ENCODE measurements at places on chromosomes 1 and 21.

DNA sequence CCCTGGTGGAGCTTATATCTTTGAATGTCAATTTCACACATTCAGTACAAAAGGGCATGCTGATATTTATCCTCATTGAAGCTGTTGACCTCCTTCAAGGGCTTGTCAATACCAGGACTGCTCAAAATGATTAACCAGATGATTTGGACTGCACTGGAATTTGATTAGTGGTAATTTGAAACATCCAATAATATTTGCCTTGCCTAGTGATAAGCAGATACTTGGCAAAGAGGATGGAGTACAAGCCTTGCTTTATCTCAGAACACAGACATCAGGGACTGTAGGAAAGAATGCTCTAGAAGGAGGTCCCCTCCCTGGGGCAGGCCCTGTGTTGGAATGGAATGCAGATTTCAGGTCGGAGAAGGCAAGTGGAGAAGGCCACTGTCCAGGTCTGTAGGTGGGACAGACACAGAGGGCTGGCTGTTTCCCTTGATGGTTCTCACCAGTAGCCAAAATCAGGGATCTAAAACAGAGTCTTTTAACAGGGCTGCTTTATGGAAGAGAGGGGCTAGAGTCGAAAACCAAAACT, 64.8 kb upstream of the ZNF648 start:
- DNase-seq: no peak

DNA sequence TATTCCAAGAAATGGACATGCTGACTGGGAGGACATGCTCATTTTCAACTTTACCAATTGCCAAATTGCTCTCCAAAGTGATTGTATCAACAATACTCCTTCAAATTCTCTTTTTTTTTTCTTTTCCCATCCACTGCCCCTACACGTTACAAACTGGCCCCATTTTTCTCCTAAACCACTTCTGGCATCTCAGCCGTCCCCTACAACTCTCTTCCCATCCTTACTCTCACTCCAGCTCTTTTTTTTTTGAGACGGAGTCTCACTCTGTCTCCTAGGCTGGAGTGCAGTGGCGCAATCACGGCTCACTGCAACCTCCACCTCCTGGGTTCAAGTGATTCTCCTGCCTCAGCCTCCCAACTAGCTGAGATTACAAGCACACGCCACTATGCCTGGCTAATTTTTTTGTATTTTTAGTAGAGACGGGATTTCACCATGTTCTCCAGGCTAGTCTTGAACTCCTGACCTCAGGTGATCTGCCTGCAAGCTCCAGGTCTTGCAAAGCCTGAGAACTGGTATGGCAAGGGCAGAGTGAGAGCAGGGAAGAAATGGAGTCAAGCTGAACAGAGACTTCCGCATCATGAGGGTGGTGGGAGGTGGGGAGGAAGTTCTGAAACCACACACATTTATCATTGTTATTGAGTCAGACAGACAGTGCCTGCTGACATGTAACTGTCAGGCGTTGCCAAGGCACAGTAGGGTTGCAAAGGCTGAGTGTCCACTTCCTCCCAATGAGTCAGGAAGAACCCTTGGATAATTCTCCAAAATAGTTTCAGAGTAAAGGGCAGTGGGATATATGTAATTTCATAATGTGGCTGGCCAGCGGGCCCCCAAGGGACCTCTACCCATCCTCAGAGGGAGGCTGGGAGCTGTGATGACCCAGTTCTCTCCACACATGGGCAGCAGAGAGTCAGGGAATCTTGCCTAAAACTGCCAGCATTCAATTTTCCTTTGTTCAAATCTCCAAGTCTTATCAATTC, 17.4 kb downstream of the CELA3A start:
- peak; percentile 75 for DNase-seq

DNA sequence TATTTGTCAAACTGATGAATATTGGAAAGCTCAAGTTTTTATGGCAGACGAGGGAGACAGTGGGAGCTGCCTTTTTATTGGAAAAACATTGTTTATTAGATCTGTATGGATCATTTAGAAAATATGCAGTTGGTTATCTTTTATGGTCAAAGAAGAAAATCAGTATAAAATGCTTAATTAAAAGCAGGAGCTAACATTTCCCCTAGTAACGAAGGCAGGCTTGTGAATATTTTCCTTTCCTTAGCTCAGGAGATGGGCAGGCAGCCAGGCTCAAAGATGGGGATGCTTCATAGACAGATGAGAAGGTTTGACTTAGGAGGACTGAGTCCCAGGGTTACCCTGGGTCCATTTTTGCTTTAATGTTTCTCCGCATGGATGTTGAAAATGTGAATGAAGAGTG, 26.0 kb downstream of the ROR1 start:
- no peak for DNase-seq

GRCh38 chr1:43836267-43836951, 97.2 kb upstream of the ARTN start:
- peak; percentile 97 for DNase-seq

DNA sequence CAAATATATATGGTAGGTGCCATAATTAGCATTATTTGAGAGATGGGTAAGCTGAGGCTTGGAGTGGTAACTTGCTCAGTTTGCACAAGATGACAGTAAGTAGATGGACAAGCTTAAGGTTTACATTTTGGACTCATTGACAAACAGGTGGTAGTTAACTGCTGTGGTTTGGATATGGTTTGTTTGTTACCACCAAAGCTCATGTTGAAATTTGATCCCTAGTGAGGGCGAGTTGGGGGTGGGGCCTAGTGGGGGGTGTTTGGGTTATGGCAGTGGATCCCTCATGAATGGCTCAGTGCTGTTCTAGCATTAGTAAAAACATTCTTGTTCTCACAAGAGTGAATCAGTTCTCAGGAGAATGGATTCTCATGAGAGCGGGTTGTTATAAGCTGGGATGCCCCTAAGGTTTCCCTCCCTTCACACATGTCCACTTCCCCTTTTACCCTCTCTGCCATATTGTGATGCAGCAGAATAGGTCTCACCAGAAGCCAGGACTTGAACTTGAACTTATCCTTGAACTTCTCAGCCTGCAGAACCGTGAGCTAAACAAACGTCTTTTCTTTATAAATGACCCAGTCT, 6.6 kb upstream of the PRRX1 start:
- DNase-seq: no peak

- no peak for DNase-seq
These were observed 76.6 kb downstream of the DMRTB1 start for GRCh38 chr1:53535846-53536245.
